Stimulated activated CD8-positive, alpha-beta memory T cell treated with anti-CD3 and anti-CD28 coated beads, Interleukin-4, amount 100 ng/mL, for 1 hour (primary cell): ENCODE measurements at places on chromosomes 1 and 21.

GRCh38 chr1:19706136-19706535 is 41.5 kb downstream of the HTR6 start:
- DNase-seq, result no peak

DNA sequence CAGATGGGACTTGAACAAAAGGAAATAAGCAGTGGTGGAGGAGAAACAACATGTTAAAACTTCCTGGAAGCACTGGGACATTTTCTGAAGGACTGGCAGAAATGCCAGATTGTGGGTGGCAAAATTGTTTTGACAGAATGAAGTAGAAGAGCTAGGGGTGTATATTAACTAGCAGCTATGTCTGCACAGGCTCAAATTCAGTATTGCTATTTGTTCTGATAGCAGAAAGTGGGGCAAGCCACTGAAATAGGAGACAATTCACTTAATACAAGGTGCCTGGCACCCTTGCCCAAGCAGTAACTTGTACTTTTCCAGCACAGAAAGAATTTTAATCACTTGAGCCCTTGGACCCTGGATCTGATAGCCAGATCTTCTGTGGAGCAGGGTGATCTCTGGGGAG is 11.8 kb upstream of the PIGM start:
- no peak for DNase-seq

- DNase-seq, result no peak
These were observed 9.7 kb upstream of the THEM4 start for GRCh38 chr1:151918819-151919610.

GRCh38 chr1:244760471-244760870 is 75.0 kb upstream of the COX20 start:
- DNase-seq, result no peak

- no peak for DNase-seq
These were observed 150.5 kb downstream of the NTMT2 start for GRCh38 chr1:170296211-170296610.

- no peak for DNase-seq
These were observed 11.9 kb downstream of the PTP4A2 start for GRCh38 chr1:31926252-31926651.

GRCh38 chr1:115567431-115567830 is 74.3 kb upstream of the VANGL1 start:
- no peak for DNase-seq
